ENCODE measurements at places on chromosomes 2 and 18.

DNA sequence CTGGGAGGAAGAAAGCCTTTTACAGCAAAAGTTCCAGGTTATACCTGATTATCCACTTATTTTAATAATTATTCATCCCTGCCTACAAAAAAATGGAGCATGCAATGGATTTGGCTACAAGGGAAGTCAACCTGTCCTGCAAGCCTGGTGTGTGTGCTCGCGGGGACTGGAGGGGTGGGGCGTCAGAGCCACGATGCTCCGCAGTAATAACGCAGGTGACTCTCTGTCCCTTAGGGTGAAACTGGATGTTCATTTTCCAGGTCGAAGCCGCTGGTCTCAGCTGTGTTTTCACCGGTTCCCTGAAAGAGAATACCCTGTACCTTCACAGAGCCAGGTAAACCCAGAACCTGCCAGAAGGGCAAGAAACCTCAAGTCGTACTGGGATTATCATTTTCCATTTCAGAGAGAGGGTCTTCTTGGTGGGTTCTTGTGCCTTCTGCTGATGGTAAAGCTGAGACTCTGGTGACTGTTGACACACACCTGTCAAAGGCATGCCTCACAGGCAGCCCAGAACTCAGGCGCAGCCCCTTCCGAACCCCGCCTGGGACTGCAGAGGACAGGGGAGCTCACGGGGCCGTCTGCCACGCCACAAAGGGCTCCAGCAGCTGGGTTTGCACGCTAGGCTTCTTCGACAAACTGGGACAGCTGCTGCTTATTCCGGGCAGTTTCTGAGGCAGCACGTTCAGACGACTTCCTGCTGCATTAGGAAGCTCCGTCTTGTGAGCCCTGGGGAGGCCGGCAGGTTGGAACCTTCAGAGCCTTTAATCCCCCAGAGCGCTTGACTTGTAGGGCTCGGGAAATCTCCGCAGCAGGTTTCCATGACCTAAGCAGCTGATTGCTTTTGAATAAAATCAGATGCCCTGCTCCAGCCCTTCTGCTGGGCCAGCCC, 58.6 kb downstream of the KCNG2 start:
- DNase-seq: no peak

- no peak for DNase-seq
These were observed 29.4 kb upstream of the BMP10 start for GRCh38 chr2:68900496-68901198.

- no peak for DNase-seq
These were observed 339.0 kb upstream of the ETAA1 start for GRCh38 chr2:67057901-67058703.

DNA sequence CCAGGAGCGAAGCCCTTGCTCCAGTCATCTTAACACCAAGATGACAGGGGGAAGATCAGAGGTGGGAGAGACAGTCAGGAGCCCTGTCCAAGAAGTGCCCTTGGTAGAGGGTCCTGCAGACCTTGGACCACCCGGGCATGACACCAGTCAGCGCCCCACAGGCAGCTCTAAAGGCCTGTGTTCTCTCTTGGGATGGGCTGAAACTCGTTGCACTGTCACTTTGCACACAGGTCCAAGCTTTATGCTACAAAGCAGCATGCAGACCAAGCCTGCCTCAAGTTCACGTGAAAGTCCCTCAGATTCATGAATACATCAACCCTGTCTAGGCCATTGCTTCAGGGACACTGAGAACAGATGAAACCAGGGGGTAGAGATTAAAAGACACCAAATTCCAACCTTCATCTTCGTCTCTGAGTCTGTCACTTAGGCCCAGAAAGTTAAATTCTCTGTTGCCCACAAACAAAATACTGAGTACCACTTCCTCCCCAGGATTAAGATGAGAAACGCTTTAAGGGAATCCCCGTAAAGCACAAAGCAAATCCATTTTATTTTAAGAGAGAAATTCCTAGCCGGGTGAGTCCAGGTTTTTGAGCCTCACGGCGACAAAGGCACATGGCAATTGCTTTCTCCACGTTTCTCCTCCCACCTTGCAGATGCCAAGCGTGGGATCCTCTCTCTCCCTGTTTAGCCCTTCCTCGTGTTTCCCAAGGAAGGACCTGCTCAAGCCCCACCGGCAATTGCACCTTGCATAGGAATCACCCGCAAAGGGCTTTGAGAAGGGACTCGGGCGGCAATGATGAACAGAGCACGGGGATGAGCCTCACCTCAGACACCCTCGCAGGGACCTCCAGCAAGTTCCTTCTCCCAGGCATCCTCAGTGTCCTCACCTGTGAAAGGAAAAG, 75.0 kb upstream of the ID2 start:
- no peak for DNase-seq

GRCh38 chr2:166090908-166091307, 36.9 kb downstream of the SCN1A start:
- DNase-seq: no peak

DNA sequence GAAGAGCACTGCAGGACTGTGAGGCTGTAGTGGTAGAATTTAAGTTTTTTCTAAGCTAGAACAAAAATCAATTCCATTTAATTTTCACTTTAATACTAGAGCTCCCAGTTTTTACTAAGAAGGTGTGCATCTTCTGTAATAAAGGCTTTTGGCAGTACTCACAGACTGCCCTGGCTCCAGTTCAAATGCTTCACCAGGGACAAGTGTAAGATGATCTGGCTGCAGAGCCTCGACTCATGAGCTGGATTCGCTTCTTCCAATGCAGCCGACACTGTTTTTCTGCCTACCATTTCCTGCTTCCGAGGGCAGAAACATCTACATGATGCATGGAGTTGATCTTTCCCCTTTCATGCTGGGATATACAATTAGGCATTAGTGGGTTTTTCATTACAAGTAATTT, 87.0 kb downstream of the FARSB start:
- no peak for DNase-seq

GRCh38 chr18:76980663-76981395, 151.8 kb downstream of the MBP start:
- DNase-seq: no peak

DNA sequence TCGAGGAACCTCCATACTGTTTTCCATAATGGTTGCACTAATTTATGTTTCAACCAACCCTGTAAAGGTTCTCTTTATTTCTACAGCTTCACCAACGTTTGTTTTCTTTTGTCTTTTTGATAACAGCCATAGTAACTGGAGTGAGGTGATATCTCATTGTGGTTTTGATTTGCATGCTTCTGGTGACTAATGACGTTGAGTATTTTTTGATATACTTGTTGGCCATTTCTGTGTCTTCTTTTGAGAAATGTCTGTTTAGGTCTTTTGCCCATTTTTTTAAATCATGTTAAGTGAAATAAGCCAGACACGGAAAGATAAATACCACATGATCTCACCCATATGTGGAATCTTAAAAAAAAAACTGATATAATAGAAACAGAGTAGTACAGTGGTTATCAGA, 74.8 kb upstream of the SMIM21 start:
- no peak for DNase-seq

Data from stimulated activated CD4-positive, alpha-beta T cell treated with anti-CD3 and anti-CD28 coated beads, Interleukin-15, amount 100 ng/mL, for 1 hour (primary cell).